ENCODE measurements at places on chromosomes 7 and 10. TPM values are rescaled to one million over a fixed set of nuclear protein-coding genes. Genes with fewer than 3 reads are reported as not detected.

The GPR15LG gene
- not detected for total RNA-seq

GRCh38 chr10:113770346-113770745 is 18.9 kb downstream of the PLEKHS1 start:
- no peak for DNase-seq

DNA sequence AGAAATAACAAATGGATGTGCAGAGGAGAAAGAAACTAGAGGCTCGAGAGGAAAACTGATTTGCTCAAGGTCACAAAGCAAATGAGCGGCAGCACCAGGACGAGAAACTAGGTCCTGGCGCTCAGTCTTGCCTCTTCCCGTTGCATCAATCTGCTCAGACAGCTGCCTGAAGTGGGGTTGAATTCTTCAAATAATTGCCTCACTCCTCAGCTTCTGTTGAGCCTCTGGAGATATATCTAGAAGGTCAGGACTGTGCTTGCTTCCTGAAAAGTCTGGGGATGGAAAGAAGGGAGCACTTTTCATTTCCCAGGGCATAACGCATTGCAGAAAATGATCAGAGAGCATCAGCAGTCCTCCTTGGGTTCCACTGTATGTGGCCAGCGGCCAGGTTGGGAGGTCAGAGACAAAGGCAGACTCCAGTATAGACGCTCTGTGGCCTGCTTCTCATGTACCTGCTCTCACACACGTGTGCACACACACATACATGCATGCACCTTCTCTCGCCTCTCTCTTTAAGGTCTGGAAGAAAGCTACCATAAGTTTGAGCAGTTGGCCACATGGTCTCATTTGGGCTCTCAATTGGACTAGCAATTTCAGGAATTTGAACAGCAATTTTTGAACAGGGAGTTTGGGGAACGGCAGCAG is 83.7 kb upstream of the DUSP5 start:
- DNase-seq: no peak

The ANXA8L1 gene
- total RNA-seq: 64.8 TPM

DNA sequence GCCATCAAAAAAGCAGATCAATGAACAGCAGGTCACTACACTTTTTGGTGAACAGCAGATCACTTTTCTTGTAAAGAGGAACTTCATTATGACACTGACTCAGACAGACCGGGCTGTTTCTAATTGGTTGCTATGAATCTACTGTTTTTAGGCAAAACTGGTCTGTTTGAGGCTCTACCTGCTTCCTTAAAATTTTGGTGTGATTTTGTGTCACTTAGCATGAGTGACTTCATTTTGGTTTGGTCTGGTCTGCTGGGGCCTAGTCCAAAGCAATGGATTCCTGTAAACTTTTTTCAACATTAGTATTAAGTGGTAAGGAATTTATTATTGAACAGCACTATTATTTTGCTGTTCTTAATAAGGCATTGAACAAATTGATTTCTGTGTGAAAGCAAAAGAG is 41.8 kb upstream of the C10orf71 start:
- DNase-seq: no peak

The CDHR3 gene
- 6.6 TPM for total RNA-seq

- DNase-seq: no peak
These were observed 39.0 kb downstream of the MYL10 start for GRCh38 chr7:101589976-101590662.

- DNase-seq: no peak
These were observed 61.8 kb upstream of the DNAJB6 start for GRCh38 chr7:157274991-157275427.
